ENCODE measurements at places on chromosomes 2 and 18. TPM values are rescaled to one million over a fixed set of nuclear protein-coding genes. Genes with fewer than 3 reads are reported as not detected.

GRCh38 chr18:23515911-23516546 is 12.7 kb downstream of the RMC1 start:
- no peak for DNase-seq

- DNase-seq, result no peak
Observed at GRCh38 chr2:202610380-202610779, 24.4 kb upstream of the FAM117B start.

- no peak for DNase-seq
Observed at GRCh38 chr2:16466133-16466820, 199.4 kb downstream of the CYRIA start.

DNA sequence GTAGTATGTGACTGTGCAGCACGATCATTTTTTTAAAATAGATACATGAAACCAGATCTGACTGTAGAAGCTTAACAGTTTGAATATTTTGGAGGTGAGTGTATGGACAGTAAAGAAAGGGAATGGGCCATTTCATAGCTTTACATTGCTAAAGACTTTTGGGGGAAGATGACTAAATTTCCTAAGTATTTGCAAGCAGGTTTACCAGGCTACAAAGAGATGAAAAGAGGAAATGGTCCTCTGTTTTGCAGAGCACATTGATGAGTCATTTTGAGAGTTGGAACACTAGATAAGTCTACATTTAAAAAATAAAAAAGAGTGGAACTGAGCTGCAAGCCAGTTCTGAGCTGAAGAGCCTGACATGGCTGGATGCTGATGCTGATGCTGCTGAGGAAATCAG is 115.7 kb upstream of the LRATD1 start:
- DNase-seq, result no peak

- peak; percentile 90 for DNase-seq
Observed at GRCh38 chr2:232444409-232445148, 11.4 kb upstream of the ALPI start.

DNA sequence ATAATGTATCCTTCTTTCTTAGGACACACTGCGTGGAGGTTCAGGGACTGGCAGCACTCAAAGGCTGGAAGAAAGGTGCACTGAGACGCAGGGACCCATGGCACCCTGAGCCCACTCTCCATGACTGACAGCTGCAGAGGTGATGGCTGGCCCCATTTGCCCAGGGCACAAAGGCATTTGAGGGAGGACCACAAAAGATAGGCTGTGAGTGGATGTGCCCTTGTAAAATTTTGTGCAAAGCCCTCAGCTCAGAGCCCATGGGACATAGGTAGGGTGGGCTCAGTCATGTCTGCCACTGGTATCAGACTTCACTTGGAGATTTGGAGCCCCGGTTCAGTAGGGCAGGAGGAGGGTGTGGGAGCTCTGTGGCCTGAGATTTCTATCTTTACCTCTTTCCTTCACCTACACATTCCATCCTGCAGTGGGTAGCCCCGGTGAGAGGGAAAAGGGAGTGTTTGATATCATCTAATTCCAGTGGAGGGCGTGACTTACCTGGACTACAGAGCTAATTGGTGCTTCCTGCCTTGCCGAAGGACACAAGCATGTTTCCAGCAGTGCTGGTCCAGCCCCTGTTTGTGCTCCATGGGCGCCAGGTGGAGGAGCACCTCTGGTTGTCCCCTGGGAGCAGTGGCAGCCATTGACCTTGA is 312.2 kb downstream of the EN1 start:
- no peak for DNase-seq

DNA sequence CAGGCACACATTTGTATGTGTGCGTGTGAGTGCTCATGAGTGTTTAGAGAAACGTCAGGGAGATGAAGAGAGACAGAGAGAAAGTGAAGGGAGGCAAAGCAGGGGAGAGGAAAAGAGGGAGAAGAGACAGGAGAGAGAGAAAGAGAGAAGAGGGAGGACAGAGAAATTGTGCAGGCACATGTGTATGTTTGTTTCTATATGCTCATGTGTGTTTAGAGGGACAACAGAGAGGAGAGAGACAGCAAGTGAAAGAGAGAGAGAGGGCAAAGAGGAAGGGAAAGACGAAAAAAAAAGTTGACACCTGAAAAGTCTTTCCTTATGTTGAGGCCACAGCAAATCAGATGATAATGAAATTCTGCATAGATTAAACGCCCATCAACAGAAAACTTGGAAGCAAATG is 541.1 kb downstream of the TNS1 start:
- no peak for DNase-seq

GRCh38 chr18:13630716-13631268 is 95.6 kb downstream of the FAM210A start:
- no peak for DNase-seq

GRCh38 chr2:79219383-79219988 is 59.9 kb upstream of the REG3A start:
- no peak for DNase-seq

The ARMC9 gene
- total RNA-seq, result 187 TPM

The LRATD1 gene
- not detected for total RNA-seq

DNA sequence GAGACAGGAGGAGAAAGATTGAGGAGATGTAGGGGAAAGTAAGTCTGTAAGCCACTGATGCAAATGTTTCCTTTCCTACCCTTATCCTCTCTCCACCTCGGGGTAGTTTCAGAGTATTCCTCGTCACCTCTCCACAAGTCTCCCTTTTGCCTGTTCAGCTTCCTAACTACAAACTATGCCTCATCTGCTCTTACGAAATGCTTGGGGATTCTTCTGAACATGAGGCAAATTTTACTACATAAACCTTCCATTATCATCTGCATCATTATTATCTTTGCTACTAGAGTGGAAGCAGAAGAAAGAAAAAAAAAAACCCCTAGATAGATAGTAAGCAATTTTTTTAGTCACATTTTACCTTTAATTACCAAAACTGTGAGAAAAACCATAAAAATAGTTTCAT is 43.1 kb upstream of the CWC22 start:
- no peak for DNase-seq

DNA sequence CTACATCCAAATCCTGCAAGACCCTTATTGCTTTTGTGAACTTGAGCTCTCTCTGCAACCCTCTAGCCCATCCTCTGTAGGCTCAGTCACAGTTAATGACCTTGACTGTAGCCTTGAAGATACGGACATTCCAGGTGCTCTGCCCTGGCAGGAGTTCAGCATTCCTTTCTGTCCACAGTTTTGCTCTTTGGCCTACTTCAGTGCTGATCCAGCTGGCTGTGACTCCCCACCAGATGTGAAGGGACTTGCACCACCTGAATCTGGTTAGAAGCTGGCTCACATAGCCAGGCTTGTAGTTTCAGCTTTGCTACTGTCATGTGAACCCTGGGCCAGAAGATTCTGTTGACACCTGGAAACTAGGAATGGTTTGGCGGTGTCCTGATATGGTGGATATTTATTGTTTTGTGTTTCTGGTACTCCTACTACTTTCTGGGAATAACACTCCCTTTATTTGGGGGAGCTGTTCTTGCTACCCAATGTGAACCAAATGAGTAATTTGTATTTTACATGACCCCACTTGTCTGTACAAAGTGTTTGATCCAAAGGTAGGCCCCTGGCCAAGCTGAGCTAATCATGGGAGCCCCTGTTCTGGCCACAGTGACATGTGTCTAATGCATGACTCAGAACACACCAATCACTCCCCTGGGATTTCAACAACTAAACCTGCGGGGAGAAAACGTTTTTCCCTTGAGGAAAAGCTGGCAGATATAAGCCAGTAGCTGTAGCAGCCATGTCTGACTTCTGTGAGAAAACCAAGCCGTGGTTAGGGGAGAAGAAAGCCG is 73.4 kb downstream of the CDCA7 start:
- no peak for DNase-seq

GRCh38 chr2:106168657-106169056 is 25.4 kb downstream of the UXS1 start:
- DNase-seq, result no peak

Data from chondrocyte (in vitro differentiated cells).